Peyer's patch (tissue), 4 donors: ENCODE measurements at places on chromosomes 5 and 9. TPM values are rescaled to one million over a fixed set of nuclear protein-coding genes. Genes with fewer than 3 reads are reported as not detected.

Gene TMEM252
- not detected for total RNA-seq

GRCh38 chr5:165231821-165232508 is 1726.5 kb downstream of the MAT2B start:
- no peaks in the 10 kb centered on the region for H3K27me3 ChIP-seq
- H3K4me1 ChIP-seq: no peaks in the 10 kb centered on the region
- H3K4me3 ChIP-seq: no peak overlapping the region
- DNase-seq: no peak

- no peak overlapping the region for H3K4me3 ChIP-seq
- no peaks in the 10 kb centered on the region for H3K36me3 ChIP-seq
- no peaks in the 10 kb centered on the region for H3K27me3 ChIP-seq
- DNase-seq: no peak
These were observed 97.0 kb upstream of the COL5A1 start for GRCh38 chr9:134544388-134545214.

DNA sequence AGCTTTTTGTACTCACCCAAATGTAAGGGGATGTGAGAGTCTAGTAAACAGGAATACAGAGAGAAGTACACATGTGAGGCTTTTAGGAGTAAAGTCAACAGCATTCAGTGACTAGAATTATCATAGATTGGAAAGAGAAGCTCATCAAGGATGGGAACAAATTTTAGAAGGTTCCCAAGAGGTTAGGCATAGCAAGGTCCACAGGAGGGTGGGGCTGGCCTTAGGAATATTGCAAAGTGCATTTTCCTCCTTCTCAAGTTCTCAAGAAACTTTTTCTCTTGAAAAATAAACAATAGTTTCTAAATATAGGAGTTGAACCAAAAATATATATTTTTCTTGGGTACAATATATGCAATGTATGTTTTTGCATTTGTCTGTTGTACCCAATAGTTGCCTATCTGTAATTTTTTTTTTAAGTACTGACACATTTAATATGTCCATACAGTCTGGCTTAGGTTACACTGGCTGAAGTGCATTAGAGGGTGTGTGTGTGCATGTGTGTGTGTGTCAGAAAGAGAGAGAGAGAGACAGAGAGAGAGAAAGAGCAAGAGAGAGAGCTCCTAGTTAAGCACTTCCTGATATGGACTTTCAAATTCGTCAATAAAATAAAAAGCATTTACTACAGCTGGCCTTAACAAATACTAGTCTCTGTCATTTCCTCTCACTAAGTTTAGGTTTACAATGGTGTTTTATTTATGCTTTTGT is 62.2 kb downstream of the SNX18 start:
- H3K4me3 ChIP-seq: no peak overlapping the region
- no peaks in the 10 kb centered on the region for H3K4me1 ChIP-seq
- H3K27ac ChIP-seq: no peak overlapping the region
- DNase-seq: no peak
- H3K36me3 ChIP-seq: no peaks in the 10 kb centered on the region

GRCh38 chr9:126857261-126857960 is 3.0 kb upstream of the ZBTB34 start:
- H3K4me3 ChIP-seq: no peak overlapping the region
- no peaks in the 10 kb centered on the region for H3K27me3 ChIP-seq
- no peak for DNase-seq
- peaks cover 17% of the 10 kb centered on the region for H3K4me1 ChIP-seq
- H3K36me3 ChIP-seq: no peaks in the 10 kb centered on the region

DNA sequence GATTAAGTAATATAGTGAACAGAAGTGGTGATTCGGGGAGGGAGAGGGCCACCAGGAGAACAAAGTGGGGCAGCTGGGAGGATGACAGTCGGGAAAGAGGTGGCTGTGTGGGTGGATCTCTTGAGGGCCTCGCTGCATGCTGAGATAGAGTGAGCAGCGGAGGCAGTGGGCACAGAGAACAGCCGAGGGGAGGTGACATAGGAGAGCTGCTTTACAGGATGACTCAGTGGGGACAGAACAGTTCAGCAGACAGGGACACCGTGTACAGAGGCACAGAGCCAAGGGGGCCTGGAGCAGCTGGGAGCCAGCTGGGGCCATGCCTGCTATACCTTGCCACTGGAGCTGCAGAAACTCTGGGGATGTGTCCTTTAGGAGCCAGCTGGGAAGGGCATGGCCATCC is 273.9 kb downstream of the GADD45G start:
- DNase-seq: peak; percentile 58
- no peak overlapping the region for H3K27ac ChIP-seq
- H3K27me3 ChIP-seq: no peaks in the 10 kb centered on the region
- H3K36me3 ChIP-seq: no peaks in the 10 kb centered on the region
